Stimulated activated CD4-positive, alpha-beta T cell treated with anti-CD3 and anti-CD28 coated beads, TNF-alpha, amount 100 ng/mL, for 4 hours (primary cell): ENCODE measurements at places on chromosomes 1 and 21.

DNA sequence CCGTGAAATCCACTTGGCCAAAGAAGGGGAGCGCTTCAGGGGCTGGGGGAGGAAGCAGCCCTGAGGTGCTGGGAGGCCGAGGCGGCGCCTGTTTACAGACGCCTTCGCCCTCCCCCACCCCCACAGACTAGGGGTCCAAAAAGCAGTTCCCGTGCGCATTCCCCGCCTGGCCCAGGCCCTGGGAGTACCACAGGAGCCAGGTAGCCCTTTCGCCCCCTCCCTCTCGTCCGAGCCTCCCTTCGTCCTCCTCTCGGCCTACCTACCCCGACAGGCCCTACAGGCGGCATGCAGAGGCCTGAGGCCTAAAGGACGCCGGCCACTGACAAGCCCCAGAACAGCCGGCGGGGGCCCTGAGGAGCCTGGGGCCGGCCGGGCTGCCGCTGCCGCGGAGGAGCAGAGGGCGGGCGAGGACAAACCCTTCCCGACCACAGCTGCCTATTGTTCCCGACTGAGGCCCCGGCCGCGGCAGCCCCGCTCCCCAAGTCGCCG, 522 bp downstream of the RC3H1 start:
- peak; percentile 13 for DNase-seq

- DNase-seq: no peak
These were observed 184.8 kb downstream of the BRINP2 start for GRCh38 chr1:177355575-177355974.

GRCh38 chr21:29546071-29546470, 247.3 kb downstream of the BACH1 start:
- DNase-seq: no peak

GRCh38 chr1:248840946-248841345, 2.9 kb downstream of the ZNF672 start:
- DNase-seq: no peak

DNA sequence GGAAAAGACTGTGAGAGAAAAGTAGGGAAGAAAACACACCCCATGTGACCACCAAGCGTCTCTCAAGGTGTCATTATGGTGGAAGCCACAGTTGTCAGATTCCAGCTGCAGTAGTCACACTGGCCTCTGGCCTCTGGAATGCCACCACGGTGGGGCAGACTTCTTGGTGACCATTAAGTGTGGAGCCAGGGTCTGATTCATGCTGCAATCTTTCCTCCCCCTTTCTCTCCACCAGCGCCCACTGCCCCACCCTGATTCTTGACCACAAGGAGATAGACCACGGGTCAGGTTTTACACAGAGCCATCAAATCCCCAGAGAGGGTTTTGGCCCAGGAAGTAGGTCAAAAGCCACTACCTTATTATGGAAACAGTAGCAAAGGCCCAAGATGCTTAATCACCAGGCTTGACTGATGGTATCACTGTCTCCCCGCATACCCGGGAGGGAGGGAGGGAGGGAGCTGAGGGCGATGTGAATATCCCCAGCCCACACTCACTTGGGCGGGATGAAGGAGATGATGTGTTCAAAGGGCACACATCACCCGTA, 52.7 kb upstream of the GRHL3 start:
- DNase-seq: no peak

GRCh38 chr1:47918257-47918867, 78.8 kb downstream of the TRABD2B start:
- no peak for DNase-seq
